Activated CD4-positive, alpha-beta T cell treated with anti-CD3 and anti-CD28 coated beads, Interleukin-2, amount 50 U/mL, for 16 hours (primary cell): ENCODE measurements at places on chromosomes 2 and 18.

- no peak for DNase-seq
Observed at GRCh38 chr2:159995038-159995437, 67.4 kb downstream of the PLA2R1 start.

GRCh38 chr2:225471482-225471881 lies 72.0 kb downstream of the NYAP2 start:
- no peak for DNase-seq

DNA sequence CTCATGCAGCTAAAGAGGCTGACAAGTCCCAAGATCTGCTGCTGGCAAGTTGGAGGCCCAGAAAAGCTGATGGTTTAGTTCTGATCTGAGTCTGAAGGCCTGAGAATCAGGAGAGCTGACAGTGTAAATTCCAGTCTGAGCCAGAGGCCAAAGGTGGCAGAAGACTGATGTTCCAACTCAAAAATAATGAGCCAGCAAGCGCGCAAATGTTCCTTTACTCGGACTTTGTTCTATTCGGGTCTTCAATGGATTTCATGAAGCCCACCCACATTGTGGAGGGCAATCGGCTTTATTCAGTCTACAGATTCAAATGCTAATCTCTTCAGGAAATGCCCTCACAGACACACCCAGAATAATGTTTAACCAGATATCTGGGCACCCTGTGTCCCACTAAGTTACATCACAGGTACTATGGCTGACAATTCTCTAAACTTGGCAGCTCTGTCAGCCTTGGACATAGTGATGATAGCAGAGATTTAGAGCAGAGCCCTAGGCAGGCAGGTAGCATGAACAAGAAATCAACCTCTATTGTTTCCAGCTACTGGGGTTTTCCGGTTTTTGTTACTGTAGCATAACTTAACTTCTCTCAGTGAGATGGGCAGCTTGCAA lies 318.5 kb downstream of the HRH4 start:
- no peak for DNase-seq

DNA sequence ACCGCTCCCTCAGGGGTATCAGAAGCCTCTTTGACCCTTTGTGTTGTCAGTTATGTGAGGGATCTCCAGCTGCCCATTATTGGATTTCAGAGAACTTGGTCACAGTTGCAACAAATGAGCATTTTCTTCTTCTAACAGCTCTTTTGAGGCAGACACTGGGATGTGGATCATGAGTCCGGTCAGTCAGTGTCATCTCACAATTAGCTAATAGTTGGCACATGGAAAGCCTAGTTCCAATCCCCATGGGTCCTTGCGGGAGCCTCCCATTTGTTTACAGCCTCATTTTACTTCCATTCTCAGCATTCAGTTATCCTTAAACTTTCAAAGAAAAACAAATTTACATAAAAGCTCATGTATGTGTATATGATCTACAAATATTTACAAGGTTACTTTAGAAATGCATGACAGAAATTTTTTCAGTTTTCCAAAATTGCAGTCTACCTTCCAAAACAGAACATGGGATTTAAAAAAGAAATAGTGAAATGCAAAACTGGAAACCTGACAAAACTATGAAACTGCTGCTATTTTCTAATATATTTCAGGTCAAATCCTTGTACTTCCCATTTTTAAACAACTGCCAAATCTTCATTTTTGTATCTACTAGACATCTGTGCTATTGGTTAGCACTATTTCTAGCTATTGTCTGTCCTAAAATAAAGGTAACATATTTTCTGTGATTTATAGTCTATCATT lies 547.1 kb upstream of the ZEB2 start:
- no peak for DNase-seq

DNA sequence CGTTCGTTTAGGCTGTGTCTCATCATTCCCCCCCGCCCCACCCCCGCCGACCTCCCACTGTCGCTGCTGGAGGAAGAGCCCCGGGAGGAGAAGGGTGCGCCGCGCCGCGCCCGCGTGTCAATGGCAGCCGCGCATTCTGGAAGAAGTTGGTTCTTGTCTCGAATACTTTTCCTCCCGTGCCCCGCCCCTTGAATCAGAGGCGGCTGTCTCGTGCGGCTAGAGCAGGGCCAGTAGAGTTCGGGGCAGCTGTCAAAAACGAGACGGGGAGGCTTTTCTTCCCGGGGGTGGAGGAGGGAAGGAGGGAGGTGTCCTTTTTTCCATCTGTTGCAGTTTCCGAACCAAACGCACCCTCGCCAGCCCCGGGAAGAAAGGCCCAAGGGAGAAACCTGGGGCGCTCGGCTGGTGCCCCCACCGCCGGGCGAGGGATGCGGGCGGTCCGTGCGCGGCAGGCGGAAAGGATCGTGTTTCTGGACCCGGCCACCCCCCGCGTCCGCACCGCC lies 410 bp upstream of the TGIF1 start:
- no peak for DNase-seq

DNA sequence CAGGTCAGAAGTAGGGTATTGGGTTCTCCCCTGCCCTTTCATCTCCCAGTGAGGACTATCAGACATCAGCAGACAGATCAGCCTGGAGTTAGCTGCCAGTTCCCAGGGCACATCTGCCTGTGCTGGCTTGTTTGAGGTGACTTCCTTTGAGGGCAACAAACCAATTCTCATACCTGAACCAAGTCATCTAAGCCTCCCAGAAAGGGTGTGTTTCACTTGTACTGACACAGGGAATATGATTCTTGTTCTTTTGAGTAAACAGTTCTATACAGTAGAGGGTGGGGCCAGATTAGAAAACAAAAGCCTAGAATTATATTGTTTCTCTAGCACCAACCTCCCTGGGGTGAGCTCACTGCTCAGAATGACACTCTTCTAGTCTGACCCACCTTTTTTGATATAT lies 591.9 kb downstream of the SLC4A3 start:
- no peak for DNase-seq

DNA sequence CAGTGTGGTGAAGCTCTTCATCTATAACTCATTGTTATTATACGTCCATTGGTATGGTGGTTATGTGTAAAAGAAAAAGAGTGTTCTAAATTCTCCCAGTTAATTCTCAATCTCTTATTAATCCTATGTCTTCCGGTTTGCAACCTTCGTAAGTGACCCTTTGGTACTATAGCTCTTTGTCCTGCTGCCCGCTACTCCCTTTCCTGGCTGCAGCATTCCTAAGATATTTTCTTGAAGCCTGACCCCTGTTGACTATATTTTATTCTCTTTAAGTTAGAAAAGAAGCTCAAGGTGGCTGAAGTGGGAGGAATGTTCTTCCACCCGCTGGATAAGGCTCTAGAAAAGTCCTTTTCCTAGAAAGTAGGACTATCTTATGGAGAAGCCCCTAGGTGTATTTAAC lies 684.8 kb downstream of the SOCS6 start:
- no peak for DNase-seq

GRCh38 chr2:219987830-219988229 lies 360.4 kb downstream of the SLC4A3 start:
- peak; percentile 2 for DNase-seq

DNA sequence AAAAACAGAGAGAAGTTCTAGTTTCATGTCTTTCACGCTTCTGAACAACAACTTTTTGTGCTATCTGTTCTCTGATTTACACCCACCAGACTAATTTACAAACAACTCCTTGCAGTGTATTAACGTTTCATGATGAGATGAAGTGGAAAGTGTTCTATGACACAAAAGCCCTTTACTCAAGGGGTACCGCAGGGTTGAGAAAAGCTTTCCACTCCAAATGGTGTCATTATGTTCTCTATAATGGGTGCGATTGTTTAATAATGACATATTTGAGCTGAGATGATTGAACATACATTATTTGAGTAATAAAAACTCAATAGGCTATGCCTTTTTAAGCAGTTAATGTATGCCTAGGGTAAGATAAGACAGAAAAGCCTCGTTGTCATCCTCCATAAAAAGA lies 76.3 kb downstream of the ACTR3 start:
- no peak for DNase-seq

DNA sequence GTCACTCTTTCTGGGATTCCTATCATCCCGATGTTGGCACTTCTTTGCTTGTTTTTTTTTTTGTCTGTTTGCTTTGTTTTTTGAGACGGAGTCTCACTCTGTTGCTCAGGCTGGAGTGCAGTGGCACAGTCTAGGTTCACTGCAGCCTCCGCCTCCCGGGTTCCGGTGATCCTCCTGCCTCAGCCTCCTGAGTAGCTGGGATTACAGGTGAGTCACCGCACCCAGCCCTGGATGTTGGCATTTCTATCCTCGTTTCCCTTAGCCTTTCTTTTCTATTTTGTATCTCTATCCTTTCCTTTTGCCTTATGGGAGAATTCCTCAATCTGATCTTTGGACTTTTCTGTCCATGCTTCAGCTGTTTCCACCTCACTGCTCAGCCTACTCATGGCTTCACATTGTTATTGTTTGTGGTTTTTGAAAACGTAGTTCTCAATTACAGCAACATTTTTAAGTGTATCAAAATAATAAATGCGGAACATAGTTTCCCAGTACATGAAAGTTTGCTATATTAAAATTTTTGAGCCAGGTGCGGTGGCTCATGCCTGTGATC lies 62.1 kb upstream of the ZNF516 start:
- no peak for DNase-seq

- peak; percentile 51 for DNase-seq
Observed at GRCh38 chr2:1550658-1551316, 137.5 kb downstream of the TPO start.

GRCh38 chr2:191657977-191658376 lies 20.0 kb upstream of the NABP1 start:
- peak; percentile 49 for DNase-seq

DNA sequence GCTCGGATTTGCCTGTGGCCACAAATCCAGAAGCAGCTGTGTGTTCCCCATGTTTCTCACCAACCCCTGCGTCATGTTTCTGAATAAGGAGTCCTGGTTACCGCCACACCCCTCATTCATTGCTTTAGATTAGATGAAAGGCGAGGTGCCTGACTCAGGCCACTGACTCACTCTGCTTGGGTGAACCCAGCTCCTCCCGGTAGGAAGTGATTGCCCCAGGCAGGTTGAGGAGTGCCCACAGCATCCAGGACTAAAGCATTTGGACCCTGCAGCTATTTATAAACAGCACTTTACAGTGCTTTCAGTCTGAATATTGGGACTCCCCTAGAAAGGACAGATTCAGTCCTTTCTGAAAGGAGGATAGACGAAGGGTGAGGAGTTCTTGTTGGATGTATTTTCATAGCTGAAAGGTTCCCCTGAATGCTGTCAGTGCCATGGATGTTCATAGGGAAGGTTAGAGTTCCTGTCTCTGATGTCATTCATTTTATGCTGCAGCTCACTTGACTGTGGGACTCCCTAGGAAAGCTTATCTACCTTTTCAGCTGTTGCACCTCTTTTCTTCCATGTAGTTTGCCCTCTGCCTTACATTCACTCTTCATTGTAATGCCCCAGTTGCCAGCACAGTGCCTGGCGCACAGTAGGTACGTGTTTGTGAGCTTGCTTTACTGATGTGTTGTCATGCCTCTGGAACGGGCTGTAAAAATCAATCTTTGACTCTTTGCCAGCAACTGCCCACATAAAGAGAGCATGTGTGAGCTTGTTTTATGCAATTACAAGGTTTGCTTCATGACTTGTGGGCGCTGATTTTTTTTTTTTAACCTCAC lies 14.9 kb downstream of the ITGA6 start:
- DNase-seq, result no peak

GRCh38 chr2:68403199-68403644 lies 38.1 kb downstream of the PLEK start:
- no peak for DNase-seq

DNA sequence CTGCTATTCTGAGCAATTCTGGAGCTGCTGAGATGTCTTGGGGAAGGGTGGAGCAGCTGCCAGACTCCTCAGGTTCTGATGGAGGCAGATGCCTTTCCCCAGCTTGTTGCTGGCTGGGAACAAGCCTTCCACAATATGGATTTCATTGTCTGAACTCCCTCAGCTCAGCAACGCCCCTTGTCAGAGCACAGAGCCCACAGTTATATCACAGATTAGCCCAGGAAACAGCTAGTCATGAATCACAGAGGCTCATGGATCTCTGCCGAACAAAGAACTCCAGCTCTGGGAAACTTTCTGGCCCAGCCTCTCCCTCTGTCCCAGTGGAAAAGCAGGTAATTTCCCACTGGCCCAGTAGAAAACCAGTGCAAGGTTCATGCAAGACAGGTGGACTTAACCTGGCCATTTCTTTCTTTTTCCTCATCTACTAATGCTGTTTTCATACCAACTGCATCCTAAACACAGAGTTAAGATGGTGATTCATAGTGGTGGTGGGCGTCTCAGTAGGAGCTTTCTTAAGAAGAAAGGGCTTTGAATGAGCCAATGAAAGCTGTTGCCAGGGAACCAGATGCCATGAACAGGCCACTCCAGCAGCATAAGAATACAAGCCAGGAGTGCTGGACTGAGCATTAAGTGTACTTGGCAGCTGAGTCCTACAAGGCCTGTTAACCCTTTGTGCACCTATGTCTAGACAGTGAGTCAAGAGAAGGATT lies 8.7 kb upstream of the KIAA2012 start:
- DNase-seq, result no peak

DNA sequence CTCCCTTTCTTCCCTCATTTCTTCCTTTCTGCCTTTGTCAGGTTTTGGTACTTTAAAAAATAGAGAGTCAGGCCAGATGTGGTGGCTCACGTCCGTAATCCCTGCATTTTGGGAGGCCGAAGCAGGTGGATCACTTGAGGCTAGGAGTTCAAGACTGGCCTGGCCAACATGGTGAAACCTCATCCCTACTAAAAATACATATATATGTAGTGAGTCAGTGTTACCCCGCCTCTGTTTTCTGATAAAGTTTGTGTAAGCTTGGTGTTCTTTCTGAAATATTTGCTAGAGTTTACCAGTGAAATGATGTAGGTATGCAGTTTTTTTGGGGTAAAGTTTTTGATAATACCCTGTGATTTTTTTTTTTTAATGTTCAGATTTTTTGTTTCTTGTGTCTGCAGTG lies 58.8 kb downstream of the DGKD start:
- DNase-seq, result no peak

DNA sequence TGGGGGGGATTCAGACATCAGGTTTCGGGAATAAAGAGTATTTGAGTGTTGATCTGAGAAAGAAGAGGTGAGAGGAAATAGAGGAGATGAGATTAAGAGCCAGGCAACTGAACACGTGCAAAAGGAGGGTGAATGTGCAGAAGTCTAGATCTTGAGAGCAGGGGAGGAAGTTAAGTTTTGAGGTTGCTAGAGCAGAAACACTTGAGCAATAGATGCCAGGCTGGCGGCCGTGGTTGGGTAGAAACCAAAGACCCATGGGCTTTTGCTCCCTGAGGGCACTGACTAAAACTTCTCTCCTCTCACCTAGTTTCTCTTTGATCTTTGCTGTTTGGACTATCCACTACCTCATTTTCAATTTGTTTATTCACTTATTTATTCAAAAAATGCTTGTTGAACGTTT lies 116.0 kb downstream of the CDC42EP3 start:
- DNase-seq, result peak; percentile 40

DNA sequence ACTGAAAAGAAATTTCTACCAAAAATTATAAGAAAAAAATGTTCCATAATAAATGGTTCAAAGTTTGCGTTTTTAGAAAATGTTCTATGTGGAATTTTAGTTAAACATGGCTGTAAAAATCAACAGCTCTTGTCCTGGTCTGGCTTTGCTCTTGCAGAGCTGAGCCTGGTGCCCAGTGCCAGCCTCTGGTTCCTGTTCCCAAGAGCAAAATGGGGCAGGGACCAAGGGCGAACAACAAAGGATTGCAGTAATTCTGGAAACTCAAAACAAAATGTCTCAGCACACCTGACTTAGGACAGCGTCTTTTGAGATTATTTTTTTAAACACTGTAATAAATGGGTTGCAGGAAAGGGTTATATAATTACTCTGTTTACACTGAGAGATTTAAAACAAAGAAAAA lies 174.7 kb downstream of the ANAPC1 start:
- DNase-seq, result no peak
